ENCODE measurements at places on chromosomes 16 and 17. TPM values are rescaled to one million over a fixed set of nuclear protein-coding genes. Genes with fewer than 3 reads are reported as not detected.

The KRTAP4-3 gene
- total RNA-seq = not detected

DNA sequence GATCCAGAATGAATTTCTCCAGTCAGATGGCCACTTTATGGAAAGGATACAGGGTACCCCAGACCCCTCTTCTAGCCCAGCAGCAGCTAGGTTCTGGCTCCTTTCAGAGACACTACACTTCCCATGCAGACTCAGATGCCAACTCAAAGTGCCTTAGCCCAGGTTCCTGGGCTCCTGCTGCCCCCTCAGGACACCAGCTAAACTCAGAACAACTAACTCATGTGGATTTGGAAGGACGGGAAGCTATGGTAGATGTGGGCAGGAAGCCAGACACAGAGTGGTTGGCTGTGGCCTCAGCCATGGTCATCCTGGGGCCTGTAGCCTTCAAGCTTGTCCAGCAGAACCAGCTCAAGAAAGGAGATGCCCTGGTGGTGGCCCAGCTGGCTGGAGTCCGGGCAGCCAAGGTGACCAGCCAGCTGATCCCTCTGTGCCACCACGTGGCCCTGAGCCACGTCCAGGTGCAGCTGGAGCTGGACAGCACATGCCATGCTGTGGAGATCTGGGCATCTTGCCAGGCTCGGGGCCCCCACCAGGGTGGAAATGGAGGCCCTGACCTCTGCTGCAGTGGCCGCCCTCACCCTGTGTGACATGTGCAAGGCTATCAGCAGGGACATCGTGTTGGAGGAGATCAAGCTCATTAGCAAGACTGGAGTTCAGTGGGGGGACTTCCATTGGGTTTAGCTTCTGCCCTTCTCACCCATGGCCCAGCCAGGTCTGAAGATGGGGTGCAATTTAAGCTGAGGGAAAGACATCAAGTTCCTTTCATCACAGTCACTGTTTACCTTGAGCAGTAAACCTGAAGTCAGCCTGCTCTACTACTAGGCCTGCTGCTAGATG is 111.8 kb downstream of the N4BP1 start:
- DNase-seq = no peak

GRCh38 chr16:24491731-24492130 is 47.6 kb upstream of the RBBP6 start:
- no peak for DNase-seq

DNA sequence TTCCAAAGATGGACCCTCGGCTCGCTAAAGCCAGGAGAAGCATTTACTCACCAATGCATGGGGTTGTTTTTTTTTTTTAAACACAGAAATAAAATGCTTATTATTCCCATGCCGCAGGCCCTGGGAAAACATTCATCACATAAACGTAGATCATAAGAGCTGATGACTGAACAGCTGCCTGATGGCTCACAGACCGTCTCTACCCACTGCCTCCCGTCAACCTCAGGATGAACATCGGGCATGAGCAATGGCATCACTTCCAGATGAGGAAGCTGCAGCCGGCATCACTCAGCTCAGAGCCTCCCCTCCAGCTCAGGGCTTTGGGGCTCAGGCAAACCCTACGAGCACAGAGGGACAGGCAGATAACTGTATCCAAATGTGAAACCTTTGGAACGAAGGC is 380.6 kb downstream of the CPPED1 start:
- no peak for DNase-seq

DNA sequence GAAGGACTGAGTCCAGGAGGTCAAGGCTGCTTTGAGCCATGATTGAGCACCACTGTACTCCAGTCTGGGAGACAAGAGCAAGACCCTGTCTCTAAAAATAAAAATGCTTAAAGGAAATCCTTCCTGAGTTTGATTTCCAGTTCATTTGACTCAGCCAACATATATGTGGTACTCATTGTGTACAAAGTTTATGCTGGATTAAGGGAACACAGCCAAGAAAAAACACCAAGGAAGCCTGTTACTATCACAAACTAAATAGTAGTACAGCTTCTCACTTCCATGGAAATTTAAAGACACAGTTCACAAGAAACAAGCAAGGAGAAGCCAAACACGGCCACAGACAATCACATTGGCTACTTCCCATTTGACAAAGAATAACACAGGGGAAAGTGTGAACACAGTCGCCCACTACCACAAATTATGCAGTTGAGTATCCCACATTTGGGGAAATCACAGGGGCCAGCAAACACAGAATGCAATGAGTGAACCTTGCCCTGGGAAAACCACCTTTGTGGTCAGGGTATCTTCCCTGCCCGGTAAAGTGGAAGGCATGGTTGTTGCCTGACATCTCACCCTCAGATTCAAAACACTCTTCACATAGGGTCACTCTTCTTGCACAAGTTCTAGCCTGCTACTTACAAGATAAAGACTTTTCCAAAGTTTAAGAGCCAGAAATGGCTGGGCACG is 14.5 kb downstream of the TEX14 start:
- DNase-seq = no peak

Data from natural killer cell treated with Interleukin-12 subunit alpha and Interleukin-12 subunit beta and Interleukin-15 and Interleukin-18, amount 100 ng/mL, for 72 hours (primary cell).